Stimulated activated CD8-positive, alpha-beta memory T cell treated with anti-CD3 and anti-CD28 coated beads, Interleukin-7, amount 100 ng/mL, for 4 hours (primary cell): ENCODE measurements at places on chromosomes 4 and X.

DNA sequence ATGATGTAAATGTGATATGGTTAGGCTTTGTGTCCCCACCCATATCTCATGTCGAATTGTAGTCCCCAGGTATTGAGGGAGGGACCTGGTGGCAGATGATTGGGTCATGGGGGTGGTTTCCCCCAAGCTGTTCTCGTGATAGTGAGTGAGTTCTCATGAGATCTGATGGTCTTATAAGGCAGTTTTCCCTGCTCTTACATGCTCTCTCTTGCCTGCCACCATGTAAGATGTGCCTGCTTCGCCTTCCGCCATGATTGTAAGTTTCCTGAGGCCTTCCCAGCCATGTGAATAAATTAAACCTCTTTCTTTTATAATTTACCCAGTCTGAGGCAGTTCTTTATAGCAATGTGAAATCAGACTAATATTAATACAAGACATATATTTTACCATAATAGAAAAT lies 23.9 kb downstream of the BLOC1S4 start:
- no peak for DNase-seq

- DNase-seq, result no peak
Observed at GRCh38 chr4:162268911-162269310, 105.1 kb upstream of the FSTL5 start.

DNA sequence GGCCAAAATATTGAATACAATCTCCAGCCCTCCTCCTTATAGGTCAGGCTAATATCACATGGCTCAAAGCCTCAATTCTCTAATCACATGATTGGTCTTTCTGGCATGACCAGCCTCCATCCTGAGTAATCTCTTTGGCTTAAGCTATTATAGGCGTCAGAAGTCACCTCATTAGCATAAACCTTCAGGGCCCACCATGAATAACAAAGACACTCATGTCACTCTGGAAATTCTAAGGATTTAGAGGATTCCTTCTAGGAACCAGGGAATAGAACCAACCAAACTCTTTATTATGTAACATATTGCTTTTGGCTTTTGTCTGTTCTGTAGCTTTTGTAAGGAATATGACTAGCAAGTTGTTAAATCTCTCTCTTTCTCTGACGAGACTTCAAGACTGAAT lies 109.2 kb upstream of the IGFBP7 start:
- DNase-seq, result no peak

DNA sequence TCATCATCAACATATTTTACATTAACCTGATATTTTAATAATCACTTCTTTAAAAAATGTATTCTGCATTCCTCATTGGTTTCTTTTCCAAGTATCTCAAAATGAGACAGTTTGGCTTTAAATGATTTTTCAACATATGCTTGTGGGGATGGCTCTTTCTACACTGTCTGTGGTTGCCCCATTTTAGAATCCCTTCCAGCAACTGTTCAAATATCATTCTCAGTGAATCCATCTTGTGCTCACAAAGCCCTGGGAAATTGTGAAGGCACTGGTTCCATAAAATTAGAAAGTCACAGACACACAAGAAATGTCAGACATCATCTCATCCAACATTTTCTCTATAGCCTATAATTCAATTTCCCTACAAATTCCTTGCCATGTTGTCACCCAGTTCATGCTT lies 103.5 kb downstream of the LNX1 start:
- no peak for DNase-seq

GRCh38 chrX:153366878-153367538 lies 33.1 kb downstream of the ZNF275 start:
- DNase-seq, result no peak

DNA sequence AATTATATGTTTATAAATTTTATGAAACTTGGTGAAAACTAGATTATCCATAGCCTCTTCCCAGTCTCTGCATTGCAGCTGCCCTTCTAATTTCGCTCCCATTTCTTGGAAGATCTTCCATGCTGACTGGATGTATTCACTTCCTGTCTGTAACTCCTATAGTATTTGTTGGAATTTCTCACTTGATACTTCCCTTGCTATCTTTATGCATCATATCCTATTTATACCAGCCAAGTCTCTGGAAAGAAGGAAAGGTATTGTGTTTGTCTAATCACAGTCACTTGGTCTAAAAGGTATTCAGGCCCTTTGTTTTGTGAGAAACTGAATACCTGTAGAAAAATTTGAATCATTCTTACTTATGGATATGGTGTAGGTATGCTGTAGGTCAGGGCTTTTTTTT lies 870.9 kb upstream of the FRG1 start:
- DNase-seq, result no peak

DNA sequence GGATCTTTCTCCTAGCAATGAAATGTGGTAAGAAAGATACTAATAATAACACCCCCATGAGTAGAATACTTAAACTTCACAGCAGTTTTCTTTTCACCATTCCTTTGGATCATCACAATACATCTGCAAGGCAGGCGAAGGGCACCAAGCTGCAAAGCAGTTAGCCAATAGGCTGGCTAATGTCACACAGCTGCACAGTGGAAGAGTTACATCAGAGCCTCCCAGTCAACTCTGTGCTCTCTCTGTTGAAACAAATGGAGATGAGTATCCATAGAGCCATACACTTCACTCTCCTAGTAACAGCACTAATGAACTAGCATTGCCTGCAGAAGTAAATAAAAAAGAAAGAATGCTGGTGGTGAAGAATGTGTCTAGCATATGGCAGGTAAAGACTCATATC lies 139.0 kb downstream of the ATG4A start:
- no peak for DNase-seq

- DNase-seq, result no peak
Observed at GRCh38 chrX:43238461-43238945, 417.6 kb upstream of the MAOA start.

DNA sequence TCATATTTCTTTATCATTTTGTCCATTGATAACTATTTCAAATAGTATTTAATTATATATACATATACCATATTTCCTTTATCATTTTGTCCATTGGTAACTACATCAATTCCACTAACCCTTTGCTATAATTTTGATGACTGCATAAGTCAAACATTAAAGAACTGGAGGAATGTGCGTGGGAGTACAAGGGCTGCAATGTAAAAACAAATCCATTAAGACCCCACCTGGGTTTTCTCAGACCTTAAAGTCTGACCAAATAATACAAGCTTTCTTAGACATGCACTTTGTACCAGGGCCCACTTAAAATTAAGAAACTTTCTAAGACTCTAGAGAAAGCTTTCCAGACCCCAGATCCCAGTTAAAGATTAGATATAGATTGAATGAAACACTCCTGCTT lies 1622.4 kb upstream of the PCDH10 start:
- no peak for DNase-seq

DNA sequence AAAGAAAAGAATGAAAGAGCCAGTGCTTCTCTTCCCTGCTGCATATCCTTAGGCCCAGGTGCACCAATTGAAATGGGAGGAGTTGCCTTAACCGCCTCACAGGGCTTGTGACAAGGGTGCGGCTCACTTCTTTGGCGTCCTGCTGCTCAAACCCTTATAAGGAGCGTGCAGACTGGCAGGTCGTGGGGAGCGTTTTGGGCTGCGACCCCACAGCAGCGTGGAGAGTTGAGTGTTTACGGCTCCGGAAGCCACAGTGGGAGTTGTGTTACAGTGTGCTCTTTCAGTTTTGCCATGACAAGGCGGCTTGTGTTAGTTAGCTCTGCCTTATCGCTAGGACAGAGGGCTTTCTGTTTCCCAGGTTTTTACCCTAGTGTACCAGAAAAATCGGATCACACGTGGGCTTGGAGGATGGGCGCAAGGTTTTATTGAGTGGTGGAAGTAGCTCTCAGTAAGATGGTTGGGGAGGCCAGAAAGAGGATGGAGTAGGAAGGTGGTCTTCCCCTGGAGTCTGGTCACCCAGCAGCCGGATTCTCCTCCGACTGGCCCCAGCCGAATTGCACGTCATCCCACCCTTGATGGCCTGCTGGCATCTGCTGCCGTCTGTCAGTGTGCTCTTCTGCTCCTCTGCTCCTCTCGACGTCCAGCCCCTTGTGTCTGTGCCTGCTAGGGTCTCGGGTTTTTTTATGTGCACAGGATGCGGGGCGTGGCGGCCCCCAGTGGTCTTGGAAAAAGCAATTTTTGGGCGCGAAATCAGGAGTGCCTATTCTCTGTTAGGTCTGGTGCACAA lies 718.9 kb downstream of the ARAP2 start:
- DNase-seq, result no peak

DNA sequence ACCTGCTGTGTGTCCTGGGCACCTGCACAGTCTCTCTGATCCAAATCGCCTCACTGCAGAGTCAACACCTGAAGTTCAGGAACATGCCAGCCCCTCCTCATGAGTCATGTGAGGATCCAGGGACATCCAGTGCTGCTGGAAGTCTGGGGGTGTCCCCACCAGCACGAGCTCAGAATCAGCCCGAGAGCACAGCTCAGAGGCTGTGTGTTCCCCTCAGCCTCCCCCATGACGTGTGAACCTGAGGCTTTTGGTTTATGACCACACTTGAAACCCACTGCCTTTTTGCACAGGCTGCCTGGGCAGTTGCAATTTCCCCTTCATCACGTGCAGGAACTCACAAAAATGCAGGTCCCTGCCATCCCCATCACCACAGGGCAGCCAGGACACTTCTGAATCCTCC lies 47.1 kb downstream of the PPP2R2C start:
- no peak for DNase-seq

DNA sequence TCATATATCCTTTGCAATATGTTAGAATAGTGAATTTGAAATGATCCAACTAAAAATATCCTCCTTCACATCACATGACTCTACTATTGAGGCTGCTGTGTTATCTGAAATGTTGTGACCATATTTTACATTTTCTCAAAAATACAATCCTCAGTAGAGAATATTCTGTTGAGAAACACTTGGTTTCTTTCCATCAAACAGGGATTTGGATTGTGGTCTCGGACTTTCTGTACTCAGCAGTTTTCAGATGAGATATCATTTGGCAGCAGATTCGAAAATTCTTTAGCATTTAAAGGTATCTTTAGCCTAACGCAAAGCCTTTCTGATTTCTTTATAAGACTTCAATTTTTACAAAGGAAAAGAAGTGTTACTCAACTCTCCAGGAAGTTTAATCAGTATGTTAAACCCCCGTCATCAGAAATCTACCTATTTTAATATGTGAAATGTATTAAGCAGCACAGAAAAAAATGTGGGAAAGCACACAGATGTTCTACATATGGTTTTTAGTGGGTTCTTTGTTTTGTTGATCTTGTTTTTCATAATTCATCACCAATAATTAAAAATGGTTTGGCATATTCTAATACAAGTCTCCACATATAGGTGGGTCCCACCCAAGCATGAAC lies 55.4 kb upstream of the ANXA3 start:
- DNase-seq, result no peak

DNA sequence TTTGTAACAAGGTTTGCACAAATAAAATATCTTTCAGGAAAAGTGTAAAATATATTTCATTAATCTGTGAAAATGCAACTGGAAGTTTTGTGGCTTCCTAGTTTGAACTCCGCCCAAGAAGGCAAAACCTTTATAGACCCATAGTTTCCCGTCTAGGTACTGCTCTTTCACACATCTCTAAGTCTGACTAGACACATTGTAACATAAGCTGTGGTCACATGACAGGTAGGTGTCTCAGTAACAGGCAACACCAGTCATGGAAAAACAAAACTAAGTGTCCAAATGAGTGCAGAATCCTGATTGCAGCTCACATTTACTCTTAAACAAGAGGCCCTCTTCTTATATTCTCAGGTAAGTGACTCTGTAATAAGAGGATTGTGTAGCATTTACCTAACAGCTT lies 55.6 kb downstream of the SNCA start:
- DNase-seq, result no peak

DNA sequence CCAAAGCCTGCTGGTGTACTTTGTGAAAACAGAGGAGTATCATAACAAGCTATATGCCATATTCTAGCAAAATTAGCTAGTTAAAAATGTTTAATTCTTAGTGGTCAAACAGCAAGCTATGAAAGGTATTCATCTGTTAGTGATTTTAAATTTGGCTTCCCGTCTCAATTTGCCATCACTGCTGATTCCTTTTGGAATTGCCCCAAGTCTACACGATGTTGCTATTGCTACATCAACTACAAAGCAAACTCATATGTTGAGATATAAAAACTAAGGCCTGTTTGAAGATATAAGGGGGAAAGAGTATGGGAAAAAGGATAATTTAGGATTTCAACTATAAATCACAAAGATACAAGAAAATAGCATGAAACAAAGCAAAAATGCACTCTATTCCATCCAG lies 146.1 kb downstream of the COL25A1 start:
- DNase-seq, result no peak

- no peak for DNase-seq
Observed at GRCh38 chrX:107753187-107753586, 22.4 kb downstream of the TSC22D3 start.

DNA sequence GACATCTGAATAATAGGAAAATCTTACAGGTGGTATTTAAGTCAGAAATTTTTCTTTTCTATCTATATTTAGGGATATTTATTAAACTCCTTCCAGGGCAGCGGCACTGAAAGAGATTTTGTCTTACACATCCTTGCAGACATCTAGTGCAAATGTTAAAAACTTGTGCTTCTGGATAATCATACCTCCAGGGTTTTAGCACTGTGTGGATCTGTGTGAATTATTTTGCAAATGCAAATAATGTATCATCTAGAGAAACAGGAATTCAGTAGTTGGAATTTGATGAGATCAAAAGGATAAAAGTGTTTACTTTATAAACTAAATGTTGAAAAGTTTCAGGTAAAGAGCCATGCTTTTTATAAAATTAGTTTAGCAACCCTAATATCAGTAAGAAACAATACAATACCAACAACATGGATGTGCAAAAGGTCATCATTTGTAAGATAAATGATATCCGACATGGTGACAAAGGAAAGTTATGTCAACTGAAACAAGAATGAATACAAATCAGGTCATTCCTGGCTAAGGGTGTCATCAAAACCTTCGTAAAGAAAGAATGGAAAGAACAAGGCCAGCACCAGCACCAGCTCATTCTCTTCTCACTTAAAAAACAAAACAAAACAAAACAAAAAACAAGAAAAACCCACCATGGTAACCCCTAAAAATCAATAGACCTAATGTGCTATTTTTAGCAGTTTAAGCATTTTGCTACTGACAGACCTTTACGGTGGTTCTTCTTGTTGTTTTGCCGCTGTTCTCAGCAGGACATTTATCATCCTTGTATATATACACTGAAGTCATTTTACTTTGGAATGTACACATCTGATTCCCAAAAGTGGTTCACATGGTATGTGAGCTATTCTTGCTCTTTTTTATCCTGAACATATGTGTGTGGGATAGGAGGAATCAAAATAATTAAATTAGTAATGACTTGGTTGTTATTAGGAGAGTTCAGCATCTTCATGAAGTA lies 219.7 kb upstream of the NDST3 start:
- DNase-seq, result no peak

DNA sequence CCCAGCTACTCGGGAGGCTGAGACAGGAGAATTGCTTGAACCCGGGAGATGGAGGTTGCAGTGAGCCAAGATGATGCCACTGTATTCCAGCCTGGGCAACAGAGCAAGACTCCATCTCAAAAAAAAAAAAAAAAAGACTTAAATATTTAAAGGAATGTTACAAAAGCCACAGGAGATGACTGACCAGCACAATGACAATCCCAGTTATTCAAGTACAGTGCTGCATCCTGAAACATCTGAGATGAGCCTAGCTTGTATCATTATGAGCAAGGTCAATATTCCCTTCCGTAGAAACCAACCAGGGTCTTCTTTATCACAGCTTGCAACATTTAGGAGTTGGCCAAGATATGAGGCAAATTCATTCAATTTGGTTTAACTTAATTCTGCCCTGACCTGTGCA lies 38.6 kb downstream of the LNX1 start:
- no peak for DNase-seq

GRCh38 chrX:135707880-135708279 lies 5.6 kb upstream of the CT45A1 start:
- no peak for DNase-seq
